ENCODE measurements at places on chromosomes 5 and 9. TPM values are rescaled to one million over a fixed set of nuclear protein-coding genes. Genes with fewer than 3 reads are reported as not detected.

RFESD gene
- total RNA-seq, result 11.8 TPM

DNA sequence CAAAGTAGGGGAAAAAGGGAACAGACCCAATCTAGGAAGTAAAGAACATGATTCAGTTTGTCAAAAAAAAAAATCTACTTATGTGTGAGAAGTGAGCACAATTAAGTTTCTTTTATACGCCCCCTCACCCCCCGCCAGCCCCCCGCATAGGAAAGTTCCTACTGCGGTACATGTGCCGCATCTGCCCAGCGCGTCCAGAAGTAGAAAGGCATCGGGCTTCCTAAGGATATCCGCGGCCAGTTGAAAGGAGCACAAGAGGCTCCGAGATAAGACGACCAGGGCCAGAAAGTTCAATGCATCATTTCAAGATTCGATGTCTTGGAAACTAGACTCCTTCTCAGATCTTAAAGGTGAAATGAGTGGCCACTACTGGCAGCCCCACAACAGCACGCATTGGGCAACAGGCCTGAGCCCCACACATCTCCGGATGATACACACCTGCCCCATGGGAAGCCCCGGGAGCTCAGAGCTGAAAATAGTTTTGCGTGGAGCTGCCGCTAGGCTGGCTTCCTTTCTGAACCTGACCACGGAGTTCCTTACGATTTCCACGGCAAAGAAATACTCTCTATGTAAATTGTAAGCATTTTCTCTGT is 203.9 kb downstream of the RAB3C start:
- peak; percentile 16 for DNase-seq

GRCh38 chr5:162444129-162444762 is 376.7 kb downstream of the GABRG2 start:
- no peak for DNase-seq

DNA sequence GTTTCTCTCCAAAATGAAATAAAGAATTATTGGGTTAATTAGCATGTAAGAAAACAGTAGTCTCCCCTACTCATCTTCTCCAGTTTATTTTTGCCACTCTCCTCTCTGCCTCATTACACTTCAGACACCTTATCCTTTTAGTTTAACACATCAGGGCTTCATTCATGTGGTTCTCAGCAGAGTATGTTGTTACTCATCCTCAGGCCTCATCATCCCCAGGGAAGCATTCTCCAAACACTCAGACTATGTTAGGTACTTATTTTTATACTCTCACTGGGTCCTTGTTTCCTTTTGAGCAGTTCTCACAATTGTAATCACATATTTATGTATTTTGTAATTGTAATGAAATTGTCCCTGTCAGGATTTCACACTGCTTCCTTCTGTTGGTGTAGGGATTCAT is 470.5 kb downstream of the PDE4D start:
- DNase-seq, result no peak

GRCh38 chr9:111902391-111903139 is 6.0 kb downstream of the UGCG start:
- no peak for DNase-seq
